ENCODE measurements at places on chromosomes 5 and 9.

DNA sequence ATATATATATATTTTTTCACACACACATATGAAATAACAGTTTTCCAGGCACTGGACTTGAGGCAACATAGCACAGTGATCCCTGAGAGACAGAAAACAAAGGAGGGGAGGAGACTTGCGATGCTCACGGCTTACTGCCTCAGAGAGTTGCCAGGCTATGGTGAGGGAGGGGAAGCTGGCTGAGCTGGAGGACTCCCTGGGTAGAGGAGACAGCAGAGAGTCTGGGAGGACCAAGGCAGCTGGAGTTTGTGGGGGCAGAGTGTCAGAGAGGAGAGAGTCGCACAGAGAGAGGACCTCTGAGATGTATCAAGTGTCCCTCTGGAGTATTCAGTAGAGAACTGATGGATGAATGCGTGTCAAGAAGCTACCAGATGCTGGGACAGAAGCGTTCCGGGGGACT, 23.1 kb upstream of the QSOX2 start:
- DNase-seq = no peak

DNA sequence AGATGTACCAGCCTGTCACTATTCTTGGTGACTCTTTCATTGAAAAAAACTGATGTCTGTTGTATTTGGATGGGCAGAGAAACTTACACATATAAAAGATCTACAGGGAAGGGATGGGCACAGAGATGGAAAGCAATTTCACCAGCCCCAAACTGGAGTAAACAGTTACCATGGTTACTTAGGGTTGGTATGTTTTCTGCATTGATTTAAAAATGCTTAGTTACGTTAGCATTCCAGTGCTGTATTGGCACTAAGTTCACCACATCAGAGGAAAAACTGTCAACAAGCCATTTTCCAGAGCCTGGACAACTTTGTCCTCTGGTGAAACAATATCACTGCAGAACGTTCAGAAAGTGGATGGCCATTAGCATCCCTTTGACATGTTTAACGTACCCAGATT, 28.0 kb downstream of the MARCHF3 start:
- DNase-seq = no peak

DNA sequence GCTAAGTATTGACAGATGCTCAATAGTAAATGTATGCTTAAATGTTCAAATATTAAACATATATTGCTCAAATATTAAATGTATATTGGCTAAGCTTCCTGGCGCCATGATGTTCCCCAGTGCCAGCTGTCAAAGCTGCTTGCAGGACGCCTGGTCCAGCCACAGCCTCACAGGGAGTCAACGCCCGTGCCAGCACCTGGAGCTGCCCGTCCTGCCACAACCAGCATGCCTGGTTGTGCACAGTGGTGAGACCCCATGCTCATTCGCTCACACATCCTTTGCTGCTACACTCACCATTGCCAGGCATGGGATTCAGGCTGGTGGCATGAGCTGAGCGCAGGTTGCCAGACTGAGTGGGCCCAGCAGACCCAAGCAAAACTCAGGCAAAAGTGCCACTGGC, 926.9 kb upstream of the EDIL3 start:
- no peak for DNase-seq

DNA sequence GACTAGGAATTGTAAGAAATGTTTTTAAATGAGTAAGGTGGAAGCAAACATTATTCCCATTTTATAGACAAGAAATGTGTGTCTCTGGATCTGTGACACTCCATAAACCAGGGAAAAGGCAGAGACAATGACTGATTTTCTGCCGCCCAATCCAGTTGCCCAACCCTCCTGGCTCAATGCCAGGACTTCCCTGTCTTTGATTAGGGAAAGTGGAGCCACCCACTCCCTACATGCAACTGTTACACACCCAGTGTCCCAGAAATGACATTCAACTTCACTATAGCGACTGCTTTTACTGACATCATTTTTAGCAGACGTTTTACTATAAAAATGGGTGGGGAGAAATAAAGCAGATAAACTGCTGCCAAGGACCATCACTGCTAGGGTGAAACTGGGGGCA, 79.7 kb downstream of the THBS4 start:
- no peak for DNase-seq

DNA sequence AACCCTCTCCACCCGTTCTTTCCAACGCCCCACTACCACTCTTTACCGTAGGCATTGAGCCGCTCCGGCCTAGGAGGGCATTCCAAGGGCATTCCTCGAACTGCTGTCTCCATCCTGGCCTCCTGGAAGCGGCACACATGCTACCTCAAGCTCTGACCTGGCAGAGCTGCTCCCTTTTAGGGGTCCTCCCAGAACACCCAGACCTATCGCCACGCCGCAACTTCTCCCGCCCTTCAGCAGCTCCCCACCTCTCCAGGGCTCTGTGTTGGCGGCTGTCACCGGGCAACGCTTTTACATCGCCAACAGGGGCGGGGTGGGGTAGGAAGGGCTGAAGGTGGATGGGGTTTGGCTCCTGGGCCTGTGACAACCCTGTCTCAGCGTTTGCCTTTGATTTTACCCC, 4.6 kb upstream of the MYORG start:
- no peak for DNase-seq

DNA sequence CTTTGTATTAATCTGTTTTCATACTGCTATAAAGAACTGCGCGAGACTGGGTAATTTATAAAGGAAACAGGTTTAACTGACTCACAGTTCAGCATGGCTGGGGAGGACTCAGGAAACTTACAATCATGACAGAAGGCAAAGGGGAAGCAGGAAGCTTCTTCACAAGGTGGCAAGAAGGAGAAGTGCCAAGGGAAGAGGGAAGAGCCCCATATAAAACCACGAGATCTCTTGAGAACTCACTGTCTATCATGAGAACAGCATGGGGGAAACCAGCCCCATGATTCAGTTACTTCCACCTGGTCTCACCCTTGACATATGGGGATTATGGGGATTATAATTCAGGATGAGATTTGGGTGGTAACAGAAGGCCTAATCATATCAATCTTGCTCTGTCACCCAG, 60.9 kb upstream of the CHD1 start:
- DNase-seq = no peak

DNA sequence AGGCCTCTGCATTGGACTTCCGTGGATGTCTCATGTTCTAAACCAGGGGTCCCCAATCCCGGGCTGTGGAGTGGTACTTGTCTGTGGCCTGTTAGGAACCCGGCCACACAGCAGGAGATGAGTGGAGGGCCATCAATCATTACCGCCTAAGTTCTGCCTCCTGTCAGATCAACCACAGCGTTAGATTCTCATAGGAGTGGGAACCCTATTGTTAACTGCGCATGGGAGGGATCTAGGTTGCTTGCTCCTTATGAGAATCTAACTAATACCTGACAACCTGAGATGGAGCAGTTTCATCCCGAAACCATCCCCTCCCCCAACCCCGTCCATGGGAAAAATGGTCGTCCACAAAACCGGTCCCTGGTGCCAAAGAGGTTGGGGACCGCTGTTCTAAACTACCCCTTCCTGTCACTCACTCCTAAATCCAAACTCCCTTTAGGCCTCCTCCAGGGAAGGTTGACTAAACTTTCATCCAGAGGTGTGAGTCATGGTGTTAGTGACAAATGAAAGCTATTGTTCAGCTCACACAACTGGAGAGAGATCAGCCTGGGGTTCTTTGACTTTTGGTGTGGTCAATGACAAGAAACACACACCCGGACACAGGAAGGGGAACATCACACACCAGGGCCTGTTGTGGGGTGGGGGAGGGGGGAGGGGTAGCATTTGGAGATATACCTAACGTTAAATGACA, 9.5 kb downstream of the KCNV2 start:
- DNase-seq = no peak

- no peak for DNase-seq
Observed at GRCh38 chr5:143197260-143197656, 206.2 kb downstream of the NR3C1 start.

DNA sequence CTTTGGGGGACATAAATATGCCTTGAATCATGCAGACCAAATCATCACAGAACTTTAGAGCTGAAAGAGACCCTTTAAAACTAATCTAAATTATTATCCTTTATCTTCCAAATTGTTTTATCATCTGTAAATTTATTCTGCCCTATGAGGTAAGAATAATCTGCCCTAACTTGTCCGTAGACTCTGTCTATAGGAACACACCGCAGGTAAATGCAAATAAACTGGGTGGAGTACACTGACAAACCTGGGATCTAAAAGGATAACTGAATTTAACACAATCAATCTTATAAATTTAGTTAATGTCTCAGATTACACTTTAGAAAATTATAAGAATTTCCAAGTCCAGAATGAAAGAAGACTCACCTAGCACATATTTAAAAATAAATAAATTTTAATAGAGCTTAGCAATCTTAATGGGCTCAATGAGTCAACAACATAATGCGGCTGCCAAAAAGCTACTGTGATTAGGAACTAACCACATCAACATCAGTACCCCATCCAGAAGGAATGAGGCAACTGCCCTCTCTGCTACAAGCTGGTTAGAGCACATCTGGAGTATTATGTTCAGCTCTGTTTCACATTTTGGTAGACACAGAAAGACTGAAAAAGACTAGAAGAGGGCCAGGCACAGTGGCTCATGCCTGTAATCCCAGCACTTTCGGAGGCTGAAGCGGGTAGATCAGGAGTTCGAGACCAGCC, 5.6 kb downstream of the MEGF9 start:
- DNase-seq = no peak

Data from T-cell (primary cell).